ENCODE measurements at places on chromosomes 13 and 19.

GRCh38 chr13:35804901-35805300, 326.3 kb downstream of the DCLK1 start:
- DNase-seq = no peak

DNA sequence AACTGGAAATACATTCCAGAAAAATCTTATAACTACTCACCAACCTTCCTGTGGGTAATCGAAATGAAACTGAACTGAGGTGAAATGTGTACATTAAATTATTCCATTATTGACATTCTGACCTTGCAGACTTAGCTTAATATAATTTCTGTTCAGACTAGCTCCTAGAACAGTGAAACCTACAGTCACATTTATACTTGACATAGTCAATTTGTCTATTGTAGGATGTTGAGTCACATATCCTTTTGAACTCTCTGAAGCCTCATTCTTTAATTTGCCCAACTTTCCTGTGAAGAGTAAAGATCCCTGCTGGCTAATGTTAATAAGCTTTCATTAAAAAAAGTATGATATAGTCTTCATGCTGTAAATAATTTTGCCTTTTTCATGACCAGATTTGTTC, 92.0 kb upstream of the SCEL start:
- DNase-seq = peak; percentile 3

GRCh38 chr13:96710166-96710862, 284.0 kb downstream of the OXGR1 start:
- DNase-seq = no peak

DNA sequence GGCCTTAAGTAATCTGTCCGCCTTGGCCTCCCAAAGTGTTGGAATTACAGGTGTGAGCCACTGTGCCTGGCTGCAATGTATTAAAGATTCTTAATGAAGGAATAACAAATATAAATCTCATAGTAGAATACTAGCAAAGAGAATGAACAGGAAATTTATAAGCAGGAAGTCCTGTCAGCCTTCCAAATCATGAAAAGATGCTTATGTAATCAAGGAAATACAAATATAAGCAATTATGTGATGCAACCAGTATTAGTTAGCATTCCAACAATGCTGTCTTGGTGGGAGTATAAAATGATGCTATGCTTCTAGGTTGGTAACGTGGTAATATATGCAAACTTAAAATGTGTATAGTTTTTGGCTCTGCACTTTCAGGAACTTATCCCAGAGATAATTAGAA, 133.8 kb downstream of the PDS5B start:
- peak; percentile 11 for DNase-seq

DNA sequence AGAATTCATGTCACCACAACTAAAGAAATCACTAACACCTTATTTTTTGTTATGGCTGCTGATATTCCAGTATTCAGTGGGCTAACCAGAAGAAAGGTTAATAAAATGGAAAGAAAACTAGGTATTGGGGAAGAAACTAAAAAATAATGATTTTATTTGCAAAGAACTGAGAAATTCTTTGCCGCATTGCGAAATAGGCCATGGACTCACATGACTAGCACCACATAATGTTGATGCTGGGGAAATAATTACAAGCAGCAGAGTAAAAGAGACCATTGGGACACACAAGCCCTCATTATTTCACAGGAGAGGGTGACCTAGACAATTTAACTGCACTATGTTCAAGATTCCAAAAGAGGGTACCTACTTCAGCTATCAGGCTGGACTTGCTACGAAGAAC, 1411.5 kb downstream of the SLITRK5 start:
- no peak for DNase-seq

DNA sequence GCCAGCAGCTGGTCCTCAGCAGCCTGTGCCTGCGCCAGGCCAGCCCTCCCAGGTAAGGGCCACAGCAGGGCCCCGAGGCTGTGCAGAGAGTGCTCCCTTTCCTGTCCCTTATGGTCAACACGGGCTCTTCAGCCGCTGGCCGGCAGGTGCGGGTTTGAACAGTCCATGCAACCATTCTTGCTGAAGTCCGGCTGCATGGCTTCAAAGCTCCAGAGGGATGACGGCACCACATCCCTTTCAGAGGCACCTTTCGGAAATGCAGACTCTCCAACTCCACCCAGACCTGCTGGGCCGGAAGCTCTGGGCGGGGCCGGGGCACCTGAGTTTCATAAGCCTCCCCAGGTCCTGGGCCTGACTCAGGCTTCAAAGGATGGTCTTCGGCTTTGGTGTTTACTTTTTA, 81.3 kb downstream of the SPACA7 start:
- DNase-seq = no peak

GRCh38 chr19:11649941-11650340, 52.7 kb downstream of the ZNF627 start:
- DNase-seq = no peak

- DNase-seq = no peak
These were observed 8.7 kb upstream of the TNFSF14 start for GRCh38 chr19:6678690-6679109.

- DNase-seq = no peak
These were observed 112.1 kb upstream of the RXFP2 start for GRCh38 chr13:31627097-31627845.

GRCh38 chr19:41064974-41065569, 23.2 kb upstream of the CYP2A13 start:
- peak; percentile 50 for DNase-seq

- DNase-seq = peak; percentile 83
These were observed 34.4 kb upstream of the NANOS3 start for GRCh38 chr19:13842291-13843103.

GRCh38 chr19:28009696-28010095, 1203.3 kb downstream of the UQCRFS1 start:
- DNase-seq = no peak

DNA sequence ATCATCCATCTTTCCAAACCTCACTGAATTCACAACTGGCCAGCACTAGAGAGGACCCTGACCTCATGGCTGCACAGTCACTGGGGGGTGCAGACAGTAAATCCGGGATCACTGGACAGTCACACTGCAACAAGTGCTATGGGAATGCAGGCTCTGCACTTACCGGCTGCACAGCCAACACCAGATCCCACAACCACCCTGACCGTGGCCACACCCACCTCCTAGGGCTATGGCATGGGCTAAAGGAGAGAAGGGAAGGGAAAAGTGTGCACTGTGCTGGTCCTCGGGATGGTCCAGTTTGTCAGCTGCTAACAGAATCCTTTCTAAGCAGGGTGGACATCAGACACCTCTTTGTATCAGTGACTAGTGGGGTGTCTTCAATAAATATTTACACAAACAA, 118.2 kb downstream of the MIPEP start:
- no peak for DNase-seq

GRCh38 chr19:15623711-15624318, 8.8 kb downstream of the CYP4F8 start:
- DNase-seq = no peak

- DNase-seq = no peak
These were observed 215.1 kb upstream of the ZNF507 start for GRCh38 chr19:32130332-32130731.

DNA sequence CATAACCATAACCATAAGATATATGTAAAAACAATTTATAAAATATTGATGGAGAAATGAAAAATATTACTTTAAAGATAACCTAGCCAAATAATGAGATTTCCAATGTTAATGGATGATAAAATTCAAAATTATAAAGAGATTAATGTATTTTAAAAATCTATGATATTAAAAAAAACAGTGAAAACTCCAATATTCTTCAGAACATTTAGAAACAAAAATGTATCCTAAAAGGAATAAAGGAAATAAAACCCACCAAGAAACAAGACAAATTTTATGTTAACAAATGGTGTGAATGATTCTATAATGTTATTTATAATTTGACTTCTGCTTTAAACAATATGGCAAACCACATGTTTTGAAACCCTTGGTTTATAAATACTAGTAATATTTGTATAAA, 1587.8 kb downstream of the PCDH9 start:
- DNase-seq = no peak

DNA sequence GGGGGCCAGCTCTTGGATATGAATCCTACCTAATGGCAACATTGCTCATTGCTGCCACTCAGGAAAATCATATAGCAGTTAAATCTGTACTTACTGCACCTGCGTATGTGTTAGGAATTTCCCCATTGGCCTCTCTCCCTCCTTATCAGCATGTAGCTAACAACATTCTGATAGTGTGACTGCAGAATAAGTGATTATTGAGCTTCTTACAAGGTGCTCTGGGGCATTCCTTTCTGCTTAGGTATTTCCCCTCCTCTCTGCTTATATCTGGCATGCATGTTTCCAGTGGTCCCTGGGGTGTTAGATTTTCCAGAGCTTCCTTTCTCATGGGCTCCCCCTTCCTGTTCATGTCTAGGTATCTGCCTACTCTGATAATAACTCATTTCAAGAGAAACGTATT, 414.1 kb upstream of the SLITRK1 start:
- DNase-seq = no peak
